ENCODE measurements at places on chromosomes 7 and 10.

DNA sequence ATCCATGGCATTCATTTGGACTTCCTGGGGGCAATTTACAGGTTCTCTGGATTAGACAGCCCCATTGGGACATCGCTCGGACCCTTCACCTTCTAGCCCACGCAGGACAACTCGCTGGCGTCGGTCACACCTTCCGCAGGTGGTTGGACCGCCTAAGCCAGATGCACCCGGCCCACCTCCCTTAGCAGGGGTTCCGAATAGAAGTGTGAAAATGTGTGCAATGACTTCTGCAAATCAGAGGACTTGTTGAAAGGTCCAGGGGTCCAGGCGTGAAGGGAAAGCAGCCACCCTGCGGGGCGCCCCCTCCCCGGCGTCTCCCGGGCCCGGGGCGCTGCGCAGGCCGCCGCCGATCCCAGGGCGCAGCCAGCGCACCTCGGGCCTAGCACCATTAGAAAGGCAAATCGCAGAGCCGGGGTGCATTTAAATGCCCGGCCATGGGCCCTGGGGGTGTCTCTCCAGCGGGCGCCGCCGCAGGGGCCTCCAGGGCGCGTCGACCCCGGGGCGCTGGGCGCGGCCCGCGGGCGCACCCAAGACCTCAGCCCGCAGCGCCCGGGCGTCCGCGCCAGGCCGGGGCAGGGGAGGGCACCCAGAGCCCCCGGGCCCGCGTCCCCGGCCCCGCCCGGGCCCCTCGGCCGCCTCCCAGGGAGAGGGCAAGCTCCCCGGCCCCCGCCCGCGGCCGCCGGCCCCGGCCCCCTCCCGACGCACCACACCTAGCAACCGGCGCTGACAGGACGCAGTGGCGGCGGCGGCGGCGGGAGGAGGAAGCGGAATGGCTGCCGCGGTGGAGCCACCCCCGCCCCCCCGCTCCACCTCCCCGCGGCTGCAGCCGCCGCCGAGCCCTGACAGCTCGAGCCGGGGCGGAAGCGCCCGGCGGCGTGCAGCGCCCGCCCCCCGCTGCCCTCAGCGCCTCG, 1.2 kb downstream of the JAZF1 start:
- peak; percentile 59 for DNase-seq

DNA sequence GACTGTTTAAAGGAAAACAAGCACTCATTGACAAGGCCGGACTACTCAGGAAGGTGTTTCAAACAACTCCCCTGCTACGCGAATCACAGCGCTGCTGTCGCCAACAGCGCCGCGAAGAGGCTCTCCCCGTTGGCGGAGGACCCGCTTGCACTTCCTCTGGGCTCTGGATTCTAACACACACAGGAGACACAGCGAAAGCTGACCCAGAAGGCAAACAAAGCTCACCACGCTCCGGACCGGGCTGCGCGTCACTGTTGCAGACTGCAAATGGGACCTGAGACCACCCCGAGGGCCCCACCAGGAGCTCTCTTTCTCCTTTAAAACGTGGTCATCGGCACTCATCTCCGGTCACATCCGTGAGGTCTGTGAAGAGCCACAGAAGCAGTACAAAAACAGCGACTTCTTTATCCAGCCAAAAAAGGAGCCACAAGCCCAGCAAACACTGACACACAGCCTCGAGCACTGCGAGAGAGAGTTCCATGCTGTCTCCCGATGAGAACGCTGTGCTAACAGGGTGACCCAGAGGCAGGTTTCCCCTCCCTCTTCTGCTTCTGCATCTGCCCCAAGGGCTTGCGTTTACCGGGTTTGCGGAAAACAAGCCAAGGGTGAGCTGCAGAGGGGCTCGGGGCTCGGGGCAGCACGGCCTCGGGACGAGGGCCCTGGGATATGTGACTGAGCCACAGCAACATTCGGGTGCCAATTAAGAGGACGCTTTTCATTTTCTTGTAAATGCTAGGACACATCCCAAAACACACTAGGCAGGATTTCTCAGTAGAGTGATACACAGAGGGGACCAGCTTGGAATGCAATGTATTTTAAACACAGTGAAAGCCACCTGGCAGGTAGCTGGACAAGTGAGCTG, 41.3 kb downstream of the AMZ1 start:
- no peak for DNase-seq

DNA sequence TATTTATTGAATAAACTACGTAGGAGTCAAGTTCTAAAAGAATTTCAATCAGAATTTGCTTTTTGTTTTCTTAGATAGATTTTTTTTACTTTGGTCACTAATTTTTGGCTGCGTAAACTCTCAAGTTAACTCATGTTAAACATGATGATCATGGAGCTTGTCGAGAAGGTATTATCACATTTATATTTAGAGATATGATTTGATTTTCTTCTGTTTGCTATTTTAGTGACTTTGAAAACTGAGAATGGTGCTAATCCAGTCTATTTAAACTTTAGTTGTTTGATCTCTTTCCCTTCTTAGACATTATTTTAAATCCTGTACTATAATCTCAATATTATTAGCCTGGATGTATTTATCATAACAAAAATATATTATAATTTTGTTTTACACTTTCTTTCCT, 179.4 kb upstream of the SEMA3C start:
- DNase-seq = no peak

DNA sequence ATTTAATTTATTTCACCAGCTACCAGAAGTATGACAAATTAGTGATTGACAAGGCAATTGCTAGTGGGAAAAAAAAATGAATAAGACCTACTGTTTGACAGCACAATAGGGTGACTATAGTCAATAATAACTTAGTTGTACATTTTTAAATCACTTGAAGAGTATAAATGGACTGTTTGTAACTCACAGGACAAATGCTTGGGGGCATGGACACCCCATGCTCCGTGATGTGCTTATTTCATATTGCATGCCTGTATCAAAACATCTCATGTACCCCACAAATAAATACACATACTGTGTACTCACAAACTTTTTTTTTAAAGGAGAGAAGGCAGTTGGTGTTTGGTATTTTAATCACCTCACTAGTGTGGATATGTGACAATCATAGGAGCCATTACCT, 181.1 kb downstream of the CACNB2 start:
- DNase-seq = no peak

GRCh38 chr7:142440219-142440905, 182.5 kb upstream of the PRSS58 start:
- DNase-seq = no peak

DNA sequence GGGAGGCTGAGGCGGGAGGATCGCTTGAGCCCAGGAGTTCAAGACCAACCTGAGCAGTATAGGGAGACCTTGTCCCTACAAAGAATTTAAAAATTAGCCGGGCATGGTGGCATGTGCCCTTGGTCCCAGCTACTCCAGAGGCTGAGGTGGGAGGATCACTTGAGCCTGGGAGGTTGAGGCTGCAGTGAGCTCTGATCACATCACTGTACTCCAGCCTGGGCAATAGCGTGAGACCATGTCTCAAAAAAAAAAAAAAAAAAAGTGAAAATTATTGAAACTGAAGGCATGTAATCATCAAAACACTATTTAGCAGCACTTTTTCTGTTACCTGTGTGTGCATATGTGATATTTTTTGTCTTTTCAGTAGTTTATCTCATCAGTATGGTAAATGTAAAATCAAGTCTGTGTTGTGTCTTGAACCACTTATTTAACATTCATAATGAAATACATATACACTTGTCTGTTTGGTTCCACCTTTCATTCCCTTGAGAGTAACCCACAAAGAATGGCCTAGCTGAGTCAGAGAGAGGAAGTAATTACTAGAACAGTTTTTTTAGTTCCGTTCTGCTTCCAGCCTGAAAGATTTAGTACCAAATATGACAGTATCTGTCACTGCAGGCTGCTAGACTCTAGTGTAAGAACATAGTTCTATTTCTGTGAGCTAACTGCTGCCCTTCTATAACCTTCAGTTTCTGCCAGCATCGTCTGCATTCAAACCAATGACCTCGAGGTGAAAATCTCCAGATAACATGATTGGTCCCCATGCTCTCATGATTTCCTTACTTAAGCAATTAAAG, 68.6 kb downstream of the MMRN2 start:
- DNase-seq = no peak

DNA sequence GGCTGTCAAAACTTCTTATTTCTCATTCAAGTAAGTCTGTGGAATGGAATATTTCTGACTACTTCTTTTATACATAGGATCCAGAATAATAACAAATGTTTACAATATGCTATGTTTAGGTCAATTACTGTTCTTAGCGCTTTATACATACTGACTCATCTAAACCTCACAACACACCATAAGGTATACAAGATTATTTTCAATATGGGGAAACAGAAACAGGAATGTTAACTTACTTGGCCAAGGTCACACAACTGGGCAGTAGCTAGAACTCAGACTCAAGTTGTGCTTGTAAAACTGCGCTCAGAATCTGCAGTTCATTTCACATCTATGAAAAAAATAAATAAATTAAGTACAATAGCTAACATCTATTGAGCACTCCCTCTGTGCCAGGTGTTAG, 168.0 kb downstream of the GNAI1 start:
- no peak for DNase-seq

DNA sequence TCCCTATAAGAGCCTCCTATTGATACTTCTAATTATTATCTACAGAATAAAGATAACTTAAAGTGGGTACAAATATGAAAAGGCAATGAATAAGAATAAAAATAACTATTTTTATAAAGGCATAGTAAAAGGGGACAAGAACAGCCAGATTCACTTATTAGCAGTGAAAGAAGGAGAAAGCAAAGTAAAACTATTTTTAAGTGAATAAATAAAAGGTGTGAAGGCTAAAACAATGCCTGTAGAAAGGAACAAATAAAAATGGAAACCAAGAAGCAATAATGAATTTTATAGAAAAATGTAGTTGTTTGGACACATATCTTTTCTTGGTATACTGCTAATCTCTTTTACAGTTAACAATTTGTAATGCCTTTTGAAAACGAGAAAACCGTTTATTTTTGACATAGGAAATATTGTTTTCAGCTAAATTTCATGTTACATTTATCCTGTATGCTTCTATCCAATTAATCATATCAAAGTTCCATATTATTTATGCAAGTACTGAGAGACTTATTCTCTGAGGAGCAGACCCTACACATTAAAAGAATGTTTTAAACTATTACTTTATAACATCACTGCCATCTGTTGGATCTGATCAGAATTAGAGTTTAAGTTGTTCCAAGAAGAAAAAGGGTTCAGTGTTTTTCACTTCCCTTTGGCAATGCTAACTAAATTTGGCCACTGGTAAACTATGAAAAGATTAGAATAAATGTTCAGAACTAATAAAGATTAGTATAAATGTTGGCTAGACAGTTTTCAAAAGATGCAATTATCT, 59.1 kb downstream of the ARMC3 start:
- DNase-seq = no peak

- no peak for DNase-seq
Observed at GRCh38 chr7:1986366-1987083, 246.2 kb downstream of the MAD1L1 start.

DNA sequence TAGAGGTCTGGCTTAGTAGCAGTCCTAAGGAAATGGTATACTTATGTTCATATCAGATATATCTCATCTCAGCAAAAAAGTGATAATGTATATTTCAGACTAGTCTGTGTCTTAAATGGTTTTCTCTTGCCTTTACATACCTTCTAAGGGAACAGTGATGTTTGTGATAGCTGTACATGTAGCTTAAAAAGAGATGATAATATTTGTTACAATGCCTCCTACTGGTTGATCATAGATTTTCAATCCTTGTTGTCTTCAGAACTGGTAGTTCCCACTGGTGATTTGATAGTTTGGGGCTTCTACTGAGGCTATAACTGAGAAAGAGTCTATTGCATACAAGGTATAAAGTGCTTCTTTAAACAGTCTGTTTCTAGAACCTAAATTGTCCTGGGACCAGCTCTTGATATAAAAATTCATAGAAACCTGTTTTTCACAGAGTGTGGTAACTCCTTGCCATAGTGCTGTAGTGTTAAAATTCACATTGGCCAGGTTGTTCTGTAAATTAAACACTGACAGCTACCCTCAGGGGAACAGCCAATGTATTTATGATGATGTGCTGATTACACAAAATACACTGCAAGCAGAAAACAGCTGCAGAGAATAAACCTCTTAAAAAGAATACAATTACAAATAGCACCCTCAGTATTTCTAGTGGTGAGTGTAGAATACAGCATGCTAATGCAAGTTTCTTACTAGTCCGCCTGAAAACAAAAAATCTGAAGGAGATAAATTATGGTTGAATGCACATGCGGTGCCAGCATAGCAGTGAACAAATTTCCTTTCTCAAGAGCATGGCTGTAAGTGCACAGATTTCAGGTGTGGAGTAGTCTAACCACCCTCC, 90.3 kb downstream of the BTRC start:
- no peak for DNase-seq

GRCh38 chr7:81073931-81074251, 155.0 kb upstream of the SEMA3C start:
- no peak for DNase-seq

GRCh38 chr7:15459018-15459615, 102.7 kb downstream of the AGMO start:
- DNase-seq = no peak

DNA sequence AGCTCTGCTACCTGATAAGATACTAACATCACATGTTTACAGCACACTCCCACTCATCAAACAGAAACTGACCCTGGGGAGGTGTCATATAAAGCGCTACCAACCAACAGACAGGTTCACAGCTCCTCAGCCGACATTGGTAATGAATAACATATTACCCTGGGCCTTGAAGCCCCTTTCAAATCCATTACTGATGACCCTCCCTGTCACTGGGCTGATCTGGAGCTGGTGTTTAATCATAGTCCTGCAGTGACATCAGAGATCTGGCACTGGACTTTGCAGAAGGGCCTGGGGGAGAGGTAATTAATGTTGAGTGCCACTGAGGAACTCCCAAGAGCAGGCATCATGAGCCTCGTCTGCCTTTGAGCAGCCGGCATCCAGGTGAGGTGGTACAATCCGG, 306.5 kb upstream of the NFE2L3 start:
- no peak for DNase-seq

DNA sequence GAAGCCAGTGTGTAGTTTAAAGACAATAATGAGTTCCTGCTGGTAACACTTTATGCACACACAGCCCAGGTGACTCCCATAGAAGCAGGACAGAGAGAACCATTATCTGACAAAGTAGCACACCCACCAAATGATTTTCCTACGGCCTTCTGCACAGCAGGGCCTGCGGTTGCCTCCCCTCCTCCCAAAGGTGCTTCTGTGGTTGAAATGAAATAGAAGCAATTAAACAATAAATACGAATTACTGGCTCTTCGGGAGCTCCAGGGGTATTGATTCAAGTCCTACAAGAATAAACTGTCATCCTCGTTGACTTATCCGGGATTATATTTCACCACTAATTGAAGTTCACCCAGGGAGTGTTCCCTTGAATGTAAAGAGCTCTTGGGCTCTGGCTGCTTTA, 172.1 kb downstream of the ACTR3B start:
- DNase-seq = no peak

- DNase-seq = peak; percentile 26
Observed at GRCh38 chr7:55546814-55547213, 25.5 kb downstream of the VOPP1 start.

- DNase-seq = no peak
Observed at GRCh38 chr7:79968894-79969293, 165.7 kb upstream of the GNAI1 start.

- DNase-seq = no peak
Observed at GRCh38 chr7:69531050-69531449, 67.2 kb upstream of the AUTS2 start.

GRCh38 chr10:86071145-86071544, 295.4 kb downstream of the GRID1 start:
- DNase-seq = no peak

GRCh38 chr7:44430054-44430453, 60.4 kb downstream of the NUDCD3 start:
- no peak for DNase-seq

Measured in activated T-helper 9 cell treated with anti-CD3 and anti-CD28 coated beads, Interleukin-2, amount 50 U/mL, for 16 hours (primary cell).